ENCODE measurements at places on chromosomes 1 and 21.

- no peak for DNase-seq
Measured at GRCh38 chr1:115165776-115166175, 76.5 kb upstream of the TSPAN2 start.

DNA sequence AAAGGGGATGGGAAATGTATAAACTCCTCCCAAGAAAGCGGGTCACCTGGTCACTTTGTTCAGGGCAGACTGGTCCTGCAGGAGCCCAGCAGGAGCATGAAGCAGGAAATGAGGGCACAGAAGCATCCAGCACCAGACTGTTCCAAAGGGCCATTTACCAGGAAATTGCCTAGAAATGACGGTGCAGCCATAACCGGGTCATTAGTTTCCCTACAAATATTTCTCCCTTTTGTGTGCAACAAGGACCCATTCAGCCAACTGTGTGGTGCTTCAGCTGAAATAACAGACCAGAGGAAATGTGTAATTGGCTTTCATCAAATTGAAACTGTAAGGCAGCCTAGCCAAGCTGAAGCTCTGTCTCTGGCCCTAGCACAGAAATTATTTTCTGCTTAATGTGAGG, 7.6 kb upstream of the CTTNBP2NL start:
- no peak for DNase-seq

- DNase-seq, result no peak
Measured at GRCh38 chr1:206581571-206581981, 30.7 kb downstream of the EIF2D start.

DNA sequence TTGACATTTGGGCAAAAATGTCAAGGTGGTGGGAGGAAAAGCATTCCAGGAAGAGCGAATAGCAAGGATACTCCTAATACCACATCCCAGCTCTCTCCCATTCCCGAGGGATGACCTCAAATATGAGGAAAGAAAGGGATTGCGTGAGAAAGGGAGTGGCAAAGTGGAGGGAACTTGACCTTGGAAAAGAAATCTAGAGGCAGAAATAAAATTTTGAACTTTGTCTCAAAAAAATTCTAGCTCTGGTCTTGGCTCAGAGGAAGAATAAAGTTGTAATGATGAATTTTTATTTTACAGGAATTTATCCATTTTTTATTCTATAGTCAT, 127.8 kb downstream of the TBX19 start:
- no peak for DNase-seq

GRCh38 chr1:116991171-116991845, 10.3 kb upstream of the CD101 start:
- DNase-seq, result no peak

GRCh38 chr1:189962181-189962580, 515.5 kb downstream of the BRINP3 start:
- no peak for DNase-seq

- DNase-seq, result no peak
Measured at GRCh38 chr1:212491454-212491853, 58.7 kb downstream of the NENF start.

GRCh38 chr1:233240829-233241682, 54.5 kb downstream of the PCNX2 start:
- DNase-seq, result peak; percentile 65

GRCh38 chr1:29236712-29237128, 398 bp downstream of the PTPRU start:
- DNase-seq, result no peak

GRCh38 chr21:41500931-41501381, 7.0 kb downstream of the TMPRSS2 start:
- no peak for DNase-seq

DNA sequence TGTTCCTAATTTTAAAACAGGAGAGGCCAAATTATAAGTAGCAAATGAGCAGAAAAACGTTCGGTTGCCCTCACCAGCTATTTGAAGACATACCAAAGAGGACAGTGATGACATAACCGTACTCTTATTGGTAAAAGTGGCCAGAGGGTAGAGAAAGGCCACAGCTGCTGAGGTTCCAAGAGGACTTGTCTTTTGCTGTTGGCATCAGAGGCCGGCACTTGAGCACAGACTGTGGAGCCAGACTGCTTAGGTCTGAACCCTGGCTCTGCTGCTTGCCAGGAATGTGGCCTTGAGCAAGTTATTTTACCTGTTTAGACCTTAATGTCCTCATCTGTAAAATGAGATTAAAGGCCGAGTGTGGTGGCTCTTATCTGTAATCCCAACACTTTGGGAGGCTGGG, 14.9 kb downstream of the ETV3L start:
- no peak for DNase-seq

DNA sequence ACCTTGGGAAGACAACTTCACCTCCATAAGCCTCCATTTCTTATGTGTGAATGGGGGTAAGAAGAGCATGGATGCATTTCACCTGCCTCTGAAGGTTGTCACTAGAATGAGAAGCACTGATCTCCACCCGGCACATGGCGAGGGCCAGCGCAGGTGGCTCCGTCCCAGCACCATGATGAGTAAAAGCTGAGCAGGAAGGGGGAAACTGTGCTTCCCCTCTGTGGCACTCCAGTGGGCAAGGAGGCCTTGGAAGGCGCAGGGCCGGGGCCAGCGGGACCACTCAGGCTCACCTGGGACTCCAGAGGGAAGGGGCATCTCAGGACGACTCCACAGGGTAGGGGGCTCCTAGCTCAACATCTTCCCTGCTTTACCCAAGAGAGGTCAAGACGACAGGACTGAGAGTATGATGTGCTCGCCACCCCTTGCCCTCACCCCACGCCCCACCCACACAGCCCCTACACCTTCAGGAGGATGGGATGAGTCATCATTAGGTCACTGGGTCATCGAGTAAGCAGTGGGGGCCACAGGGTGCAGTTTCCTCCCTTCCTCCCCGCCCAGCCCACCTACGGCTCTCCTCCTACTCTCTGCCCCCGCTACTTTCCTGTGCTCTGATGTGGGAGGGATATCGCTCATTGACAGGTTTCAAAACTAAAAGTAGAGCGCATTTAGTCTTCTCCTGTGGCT, 112.1 kb downstream of the HIVEP3 start:
- no peak for DNase-seq

DNA sequence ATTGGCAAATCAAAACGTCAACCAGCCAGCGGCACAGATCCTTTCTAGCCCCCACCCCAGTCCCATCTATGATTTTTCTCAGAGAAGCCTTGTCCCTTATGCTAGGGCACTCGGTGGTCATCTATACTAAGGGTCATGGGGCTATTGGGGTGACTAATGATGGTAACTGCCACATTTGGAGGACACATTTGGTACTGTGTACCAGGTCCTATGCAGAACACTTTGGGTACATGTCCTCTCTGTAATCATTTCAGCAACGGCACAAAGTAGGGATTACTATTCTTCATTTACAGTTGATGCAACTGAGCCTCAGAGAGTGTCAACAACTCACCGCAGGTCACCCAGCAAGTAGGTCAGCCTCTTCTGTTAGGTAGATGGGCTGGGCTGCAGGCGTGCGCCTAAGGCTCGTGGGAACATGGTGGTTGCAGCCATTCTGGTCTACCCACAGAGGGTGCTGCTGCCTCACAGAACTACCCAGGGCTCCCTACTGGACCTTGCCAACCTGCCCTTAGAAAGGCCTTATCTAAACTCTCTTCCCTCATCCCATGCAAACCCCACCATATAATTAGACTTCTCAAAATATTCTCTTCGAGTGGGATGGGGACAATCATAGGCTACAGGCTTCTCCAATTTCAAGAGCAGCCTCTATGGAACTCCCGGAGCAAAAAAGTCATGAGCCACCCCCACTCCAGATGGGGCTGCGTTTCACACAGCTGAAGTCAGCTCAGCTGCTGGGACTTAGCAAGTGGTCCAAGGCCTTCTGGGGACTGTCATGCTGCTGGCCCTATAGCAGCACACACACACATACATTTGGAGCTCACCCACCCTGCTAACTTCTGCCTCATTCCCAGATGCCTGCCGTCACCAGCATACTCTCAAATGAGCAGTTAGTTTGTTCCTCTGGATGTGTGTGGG, 5.8 kb upstream of the SDHB start:
- peak; percentile 78 for DNase-seq

GRCh38 chr1:245528258-245528635, 373.5 kb downstream of the KIF26B start:
- no peak for DNase-seq

GRCh38 chr1:60425528-60425927, 352.0 kb upstream of the C1orf87 start:
- no peak for DNase-seq

GRCh38 chr21:41931041-41931451, 22.8 kb downstream of the C2CD2 start:
- no peak for DNase-seq

DNA sequence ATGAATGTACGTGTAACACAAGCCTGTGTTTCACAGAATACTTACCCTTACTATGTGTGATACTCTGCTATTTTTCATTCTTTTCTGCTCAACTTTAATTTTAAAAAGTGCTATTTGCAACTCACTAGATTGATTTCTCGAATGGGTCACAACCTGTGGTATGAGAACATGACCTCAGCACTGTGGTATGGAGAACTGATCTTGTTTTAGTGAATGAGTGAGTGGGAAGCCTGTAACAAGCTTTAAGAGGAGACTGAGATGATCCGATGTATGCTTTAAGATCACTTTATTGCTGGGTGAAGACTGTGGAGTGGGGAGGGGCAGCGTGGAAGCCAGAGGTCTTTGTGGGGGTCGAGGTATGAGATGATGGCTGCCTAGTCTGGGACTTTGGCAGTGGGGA, 21.6 kb downstream of the MECR start:
- DNase-seq, result no peak
